ENCODE measurements at places on chromosomes 5 and 9.

DNA sequence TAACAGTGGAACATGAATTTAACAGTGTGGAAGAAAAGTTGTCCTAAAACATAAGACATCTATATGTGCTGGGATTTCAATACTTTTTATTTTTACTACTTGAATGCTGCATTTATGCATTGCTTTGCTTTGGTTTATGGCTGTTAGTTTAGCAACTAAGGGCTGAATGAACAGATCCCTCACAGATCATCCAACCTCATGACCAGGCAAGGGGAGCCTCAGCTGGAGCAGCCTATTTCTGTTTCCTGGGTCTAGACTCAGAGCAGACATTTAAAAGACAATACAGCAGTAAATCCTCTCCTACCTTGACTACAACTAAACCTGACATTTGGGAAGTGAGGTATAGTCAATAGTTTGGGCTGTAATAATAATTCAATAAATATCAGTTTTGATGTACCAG is 163.3 kb downstream of the AUH start:
- no peak for ATAC-seq

DNA sequence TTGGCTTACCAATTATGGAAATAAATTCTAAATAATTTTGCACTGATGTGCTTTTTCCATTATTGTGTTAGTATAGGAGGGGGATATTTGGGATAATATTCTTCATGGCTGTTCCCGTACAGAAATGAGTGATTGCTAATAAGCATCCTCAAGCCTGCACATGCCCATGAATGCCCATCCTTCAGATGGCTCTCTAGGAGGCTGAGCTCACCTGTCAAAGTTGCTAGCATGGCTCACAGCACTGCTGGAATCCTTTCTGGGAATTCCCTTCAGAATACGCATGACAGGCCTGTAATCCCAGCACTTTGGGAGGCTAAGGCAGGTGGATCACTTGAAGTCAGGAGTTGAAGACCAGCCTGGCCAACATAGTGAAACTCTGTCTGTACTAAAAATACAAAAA is 124.1 kb downstream of the NXNL2 start:
- ATAC-seq, result peak; percentile 86

GRCh38 chr5:172322028-172322965 is 38.7 kb upstream of the UBTD2 start:
- peak; percentile 65 for ATAC-seq

DNA sequence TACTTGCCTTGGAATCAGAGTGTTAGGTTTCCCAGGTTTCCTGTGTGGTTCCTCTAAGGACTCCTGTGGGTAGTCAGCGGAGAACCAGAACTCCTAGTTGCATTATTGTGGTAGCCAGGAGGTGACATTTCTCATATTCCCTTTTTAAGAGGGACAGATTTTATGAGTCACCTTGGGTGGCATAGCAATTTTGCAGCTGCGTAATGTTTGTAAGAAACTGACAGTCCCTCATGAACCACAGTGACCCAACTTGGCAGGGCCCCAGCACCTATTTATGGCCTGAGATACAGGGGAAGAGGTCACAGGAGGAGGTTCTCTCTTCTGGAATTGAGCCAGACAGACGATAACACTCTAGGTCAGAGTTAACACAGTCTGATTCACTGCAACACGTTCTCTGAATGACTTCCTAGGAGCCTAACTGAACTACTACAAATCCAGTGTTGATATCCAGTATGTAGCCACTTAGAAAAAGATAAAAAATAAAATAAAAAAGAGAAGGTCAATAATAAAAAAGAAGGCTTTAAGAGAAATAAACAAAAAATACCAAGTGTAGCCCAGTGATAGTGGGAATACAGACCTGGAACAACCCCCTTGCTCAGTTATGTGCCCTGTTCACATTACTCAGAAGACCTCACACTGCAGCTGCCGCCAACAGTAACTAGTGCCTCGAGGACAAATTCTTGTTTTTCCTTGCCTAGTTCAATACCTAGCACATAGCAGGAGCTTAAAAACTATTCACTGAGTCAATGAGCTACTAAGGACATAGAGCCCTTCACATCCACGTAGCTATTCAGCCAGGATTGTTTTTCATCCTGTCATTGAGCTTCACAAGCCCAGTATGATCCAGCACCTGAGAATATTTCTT is 50.7 kb upstream of the VLDLR start:
- ATAC-seq, result peak; percentile 75

DNA sequence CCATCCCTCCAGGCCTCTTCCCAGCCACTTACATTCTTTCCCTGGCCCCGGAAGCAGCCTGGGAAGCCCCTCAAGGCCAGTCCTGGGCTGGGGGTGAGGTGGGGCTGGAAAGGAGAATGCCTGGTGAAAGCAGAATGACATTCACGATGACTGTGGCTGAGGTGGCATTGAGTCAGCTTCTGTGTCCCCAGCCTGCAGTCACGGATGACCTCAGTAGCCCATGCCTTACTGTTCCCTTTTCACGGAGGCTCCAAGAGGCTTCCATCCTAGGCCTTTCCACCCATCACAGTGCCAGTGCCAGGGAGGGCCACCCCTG is 2.7 kb downstream of the PRDM12 start:
- no peak for ATAC-seq

- no peak for ATAC-seq
Observed at GRCh38 chr9:132069046-132069898, 10.4 kb downstream of the MED27 start.

Data from esophagus mucosa (tissue), 1 donor.